HL-60 (cell line): ENCODE measurements at places on chromosomes 16 and 17.

DNA sequence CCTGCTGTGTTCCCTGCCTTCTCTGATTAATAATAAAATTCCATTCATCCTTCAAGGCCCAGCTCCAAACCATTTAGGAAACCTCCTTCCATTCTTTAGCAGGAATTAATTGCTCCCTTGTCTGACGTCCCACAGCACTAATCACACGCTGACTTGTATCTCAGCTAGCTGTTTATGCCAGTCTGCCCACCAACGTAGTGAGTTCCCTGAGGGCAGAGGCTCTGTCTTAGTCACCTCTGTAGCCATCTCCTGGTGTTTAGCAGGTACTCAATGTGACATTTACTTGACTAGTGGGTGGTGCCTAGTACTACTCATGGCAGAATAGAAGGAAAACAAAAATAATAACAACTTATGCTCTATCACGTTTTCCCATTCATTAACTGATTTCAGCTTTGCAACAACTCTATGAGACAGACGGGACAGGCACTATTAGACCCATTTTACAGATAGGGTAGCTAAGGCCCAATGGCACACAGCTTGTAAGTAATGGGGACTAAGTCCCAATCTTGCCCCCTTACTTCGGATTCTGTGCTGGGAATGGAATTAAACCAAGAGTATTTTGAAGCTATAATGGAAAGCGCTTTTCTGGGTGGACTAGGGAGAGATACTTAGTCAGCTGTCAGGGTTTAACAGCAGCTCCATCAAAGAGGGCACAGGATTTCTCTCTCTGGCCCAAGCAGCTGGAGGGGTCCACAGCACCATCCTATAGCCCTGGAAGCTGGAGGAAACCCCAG is 931 bp upstream of the WIPF2 start:
- no peak for DNase-seq

DNA sequence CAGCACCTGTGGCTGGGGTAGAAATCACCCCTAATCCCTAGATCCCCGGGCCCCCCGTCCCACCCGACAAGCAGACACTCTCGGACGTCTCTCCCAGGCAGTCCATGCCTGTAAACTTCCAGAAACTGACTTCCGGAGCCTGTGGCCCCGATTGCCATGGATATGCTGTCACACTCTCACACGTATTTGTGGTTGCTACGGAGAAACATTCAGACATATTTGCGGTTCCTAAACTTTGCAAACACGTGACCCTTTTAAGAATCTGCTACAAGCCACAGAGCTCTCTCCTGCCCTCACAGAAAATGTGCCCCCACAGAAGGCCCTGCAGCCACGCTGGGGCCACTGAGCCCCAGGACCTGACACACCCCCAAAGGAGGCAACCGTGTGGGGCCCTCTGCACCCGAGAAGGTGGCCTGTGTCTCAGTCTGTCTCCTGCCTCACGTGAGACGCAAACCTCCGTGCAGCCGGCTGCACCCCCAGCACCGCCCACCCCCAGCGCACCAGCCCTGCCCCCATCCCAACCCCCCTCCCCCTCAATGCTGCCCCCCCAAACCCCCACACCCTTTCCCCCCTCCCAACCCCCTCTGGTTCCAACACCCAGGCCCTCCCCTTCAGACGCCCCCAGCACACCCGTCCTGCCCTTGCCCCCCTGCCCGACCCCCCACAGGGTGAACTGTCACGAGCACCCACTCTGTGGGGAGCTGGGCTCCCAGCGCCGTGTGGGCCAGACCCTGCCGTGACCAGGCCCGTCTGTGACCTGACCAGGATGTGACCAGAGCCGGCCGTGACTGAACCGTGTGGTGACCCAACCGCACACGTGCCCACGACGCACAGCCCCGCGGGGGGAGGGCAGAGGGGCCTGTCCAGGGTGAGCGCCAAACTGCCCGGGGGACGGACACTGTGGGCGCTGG is 66.3 kb upstream of the METRNL start:
- DNase-seq: no peak

- no peak for DNase-seq
These were observed 48.7 kb upstream of the PLCG2 start for GRCh38 chr16:81730090-81731051.

DNA sequence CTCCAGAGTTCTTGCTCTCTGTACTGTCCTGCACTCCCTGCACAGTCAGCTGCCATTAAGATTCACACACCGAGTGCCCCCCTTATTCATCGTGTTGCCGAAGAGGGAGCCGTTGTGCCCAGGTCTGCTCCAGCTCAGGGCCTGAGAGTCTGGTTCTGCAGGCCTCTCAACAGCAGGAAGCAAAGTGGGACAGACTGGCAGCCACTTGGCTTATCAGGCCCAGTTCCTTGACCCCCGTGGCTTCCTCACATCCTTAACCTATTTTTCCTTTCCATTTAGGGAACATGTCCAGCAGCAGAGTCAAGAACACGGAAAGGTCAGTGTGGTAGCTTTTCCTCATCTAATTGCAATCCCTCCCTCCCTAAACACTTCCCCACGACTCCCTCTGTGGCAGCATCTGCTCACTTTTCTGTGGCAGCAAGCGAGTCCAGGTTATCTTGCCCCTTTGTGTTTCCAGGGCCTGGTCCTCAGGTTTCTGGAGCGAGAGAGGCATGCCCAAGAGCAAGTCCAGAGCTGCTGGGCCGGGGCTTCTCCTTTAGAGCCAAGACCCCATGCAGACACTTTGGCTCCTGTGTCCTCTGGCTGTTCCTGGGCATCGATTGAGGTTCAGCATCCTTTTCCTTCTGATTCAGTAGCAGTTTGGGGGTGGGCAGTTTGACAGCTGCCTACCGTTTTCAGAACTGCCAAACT is 22.1 kb upstream of the ADAM11 start:
- DNase-seq: no peak

GRCh38 chr16:69088684-69089083 is 16.8 kb upstream of the HAS3 start:
- DNase-seq: no peak

- DNase-seq: no peak
These were observed 67.8 kb downstream of the ANKRD11 start for GRCh38 chr16:89422527-89422904.

DNA sequence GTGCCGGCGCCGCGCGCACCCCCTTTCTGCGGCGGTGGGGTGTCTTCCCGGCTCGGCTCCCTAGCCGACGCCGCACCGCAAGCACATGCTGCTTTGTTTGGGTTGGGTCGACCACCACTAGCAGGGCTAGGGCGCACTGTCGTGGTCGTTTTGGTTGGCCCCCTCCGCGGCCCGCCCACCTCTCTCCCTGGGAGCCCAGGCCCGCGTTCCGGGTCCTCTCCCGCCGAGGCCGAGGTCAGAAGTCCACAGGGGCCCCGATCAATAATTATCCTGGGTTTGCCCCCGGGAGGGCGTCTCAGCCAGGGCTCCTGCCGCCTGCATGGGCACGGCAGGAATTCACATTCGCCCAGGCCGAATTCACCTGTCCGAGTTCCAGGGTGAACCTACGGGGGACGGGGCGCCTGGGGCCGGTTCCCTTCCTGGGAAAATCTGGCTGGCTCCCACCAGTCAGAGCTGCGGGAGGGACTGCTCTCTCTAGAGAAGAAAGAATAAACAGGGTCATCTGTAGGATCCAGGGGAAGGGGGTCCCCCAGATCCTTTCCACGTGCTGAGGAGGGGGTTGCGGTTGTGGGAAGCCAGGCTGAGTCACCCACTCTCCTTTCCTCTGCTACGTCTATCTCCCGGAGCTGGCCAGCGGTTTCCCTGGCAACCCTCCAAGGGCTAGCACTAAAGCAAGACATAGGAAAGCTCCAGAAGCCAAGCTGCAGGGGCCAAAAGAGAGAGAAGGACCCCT is 584 bp upstream of the STAT5B start:
- DNase-seq: no peak

DNA sequence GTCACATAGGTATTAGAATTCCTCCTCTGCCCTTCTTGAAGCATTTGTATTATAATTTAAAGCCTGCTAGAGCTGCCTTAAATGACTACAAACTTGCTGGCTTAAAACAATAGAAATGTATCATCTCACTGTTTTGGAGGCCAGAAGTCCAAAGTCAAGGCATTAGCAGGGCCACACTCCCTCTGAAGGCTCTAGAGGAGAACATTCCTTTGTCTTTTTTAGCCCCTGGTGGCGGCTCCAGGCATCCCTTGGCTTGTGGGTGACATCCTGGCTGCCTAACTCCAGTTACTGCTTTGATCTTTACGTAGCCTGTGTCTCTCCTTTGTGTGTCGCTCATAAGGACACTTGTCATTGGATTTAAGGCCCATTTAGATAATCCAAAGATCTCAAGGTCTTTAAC is 186.6 kb upstream of the SALL1 start:
- no peak for DNase-seq

DNA sequence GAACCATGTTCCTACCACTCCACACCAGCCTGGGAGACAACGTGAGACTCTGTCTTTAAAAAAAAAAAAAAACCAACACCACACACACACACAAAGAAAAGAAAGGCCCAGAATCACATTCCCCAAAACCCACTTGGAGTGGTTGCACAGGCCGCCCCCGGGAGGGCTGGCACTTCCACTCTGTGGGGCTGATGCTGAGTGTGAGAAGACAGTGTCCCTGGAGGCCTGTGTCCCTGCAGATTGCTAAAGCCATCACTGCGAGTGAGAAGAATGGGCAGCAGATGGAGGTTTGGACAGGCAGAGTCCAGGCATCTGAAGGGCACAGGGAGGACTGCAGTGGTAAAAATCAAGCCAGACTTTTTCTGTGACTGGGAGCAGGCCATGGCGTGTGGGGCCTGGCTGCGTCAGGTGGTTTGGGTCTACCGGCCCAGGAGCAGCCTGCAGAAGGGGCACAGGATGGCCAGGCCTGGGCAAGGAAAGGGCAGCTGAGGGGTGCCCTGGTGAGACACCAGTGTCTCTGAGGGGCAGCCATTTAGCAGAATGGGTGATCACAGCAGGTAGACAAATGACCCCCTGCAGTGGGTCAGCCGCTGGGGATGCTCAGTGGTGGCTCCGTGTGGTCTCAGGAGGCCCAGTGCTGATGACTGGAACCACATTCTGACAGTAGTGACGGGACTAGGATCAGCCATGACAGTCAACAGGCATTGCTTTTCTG is 13.1 kb downstream of the CTRB2 start:
- no peak for DNase-seq

DNA sequence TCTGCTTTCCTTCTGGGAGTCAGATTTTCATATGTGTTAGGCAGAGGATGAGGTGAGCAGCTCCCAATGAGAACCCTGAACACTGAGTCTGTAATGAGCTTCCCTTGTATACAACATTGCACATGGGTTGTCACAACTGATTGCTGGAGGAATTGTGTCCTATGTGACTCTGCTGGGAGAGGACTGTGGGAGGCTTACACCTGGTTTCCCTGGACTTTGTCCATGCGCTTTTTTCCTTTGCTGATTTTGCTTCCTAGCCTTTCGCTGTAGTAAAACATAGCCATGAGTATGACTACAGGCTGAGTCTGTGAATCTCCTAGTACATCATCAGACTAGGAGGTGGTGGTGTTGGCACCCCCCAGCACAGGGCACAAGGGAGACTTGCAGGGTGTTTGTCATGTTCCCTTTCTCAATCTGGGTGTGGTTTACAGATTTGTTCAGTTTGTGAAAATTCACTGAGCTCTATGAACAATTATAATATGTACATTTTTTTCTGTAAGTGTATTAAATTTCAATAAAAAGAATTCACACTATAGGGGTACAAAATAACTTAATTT is 1.7 kb upstream of the PLK1 start:
- no peak for DNase-seq

DNA sequence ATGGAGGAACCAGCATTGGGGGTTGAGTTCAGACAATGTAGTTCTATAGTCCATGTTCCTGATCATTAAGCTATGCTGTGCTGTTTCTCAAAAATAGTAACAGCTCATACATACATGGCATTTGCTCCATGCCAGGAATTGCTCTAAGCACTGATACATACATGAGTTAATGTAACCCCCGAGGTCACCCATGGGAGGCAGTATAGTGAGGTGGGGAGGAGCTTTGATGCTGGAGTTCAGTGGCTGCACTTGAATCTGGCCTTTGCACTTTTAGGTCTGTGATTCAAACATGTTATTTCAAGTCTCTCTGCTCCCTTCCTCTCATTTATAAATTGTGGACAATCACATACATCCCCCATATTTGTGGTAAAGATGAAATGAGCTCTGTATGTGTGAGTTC is 223.1 kb upstream of the WSB1 start:
- no peak for DNase-seq

- no peak for DNase-seq
These were observed 39.0 kb downstream of the SMURF2 start for GRCh38 chr17:64622931-64623654.

- no peak for DNase-seq
These were observed 2.0 kb upstream of the RASL10B start for GRCh38 chr17:35729405-35729833.

- DNase-seq: no peak
These were observed 62.0 kb downstream of the GAS7 start for GRCh38 chr17:10136258-10136981.

DNA sequence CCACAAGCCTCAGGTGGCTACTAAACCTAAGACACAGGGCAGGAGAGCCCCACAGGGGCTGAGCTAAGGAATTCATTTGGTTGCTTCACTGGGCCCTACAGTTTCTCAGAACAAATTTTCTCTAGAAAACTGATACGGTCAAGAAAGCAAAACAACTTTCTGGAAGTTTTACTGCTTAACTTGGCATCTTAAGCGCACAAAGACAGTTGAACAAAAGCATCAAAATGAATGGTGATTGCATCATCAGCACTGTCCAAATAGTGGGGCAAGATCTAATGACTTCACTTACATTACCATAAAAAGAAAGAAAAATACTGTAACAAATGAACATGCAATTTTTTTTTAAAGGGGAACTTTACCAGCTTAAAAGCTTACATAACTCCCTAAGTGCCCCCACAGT is 47.6 kb downstream of the XPO6 start:
- DNase-seq: peak; percentile 35

DNA sequence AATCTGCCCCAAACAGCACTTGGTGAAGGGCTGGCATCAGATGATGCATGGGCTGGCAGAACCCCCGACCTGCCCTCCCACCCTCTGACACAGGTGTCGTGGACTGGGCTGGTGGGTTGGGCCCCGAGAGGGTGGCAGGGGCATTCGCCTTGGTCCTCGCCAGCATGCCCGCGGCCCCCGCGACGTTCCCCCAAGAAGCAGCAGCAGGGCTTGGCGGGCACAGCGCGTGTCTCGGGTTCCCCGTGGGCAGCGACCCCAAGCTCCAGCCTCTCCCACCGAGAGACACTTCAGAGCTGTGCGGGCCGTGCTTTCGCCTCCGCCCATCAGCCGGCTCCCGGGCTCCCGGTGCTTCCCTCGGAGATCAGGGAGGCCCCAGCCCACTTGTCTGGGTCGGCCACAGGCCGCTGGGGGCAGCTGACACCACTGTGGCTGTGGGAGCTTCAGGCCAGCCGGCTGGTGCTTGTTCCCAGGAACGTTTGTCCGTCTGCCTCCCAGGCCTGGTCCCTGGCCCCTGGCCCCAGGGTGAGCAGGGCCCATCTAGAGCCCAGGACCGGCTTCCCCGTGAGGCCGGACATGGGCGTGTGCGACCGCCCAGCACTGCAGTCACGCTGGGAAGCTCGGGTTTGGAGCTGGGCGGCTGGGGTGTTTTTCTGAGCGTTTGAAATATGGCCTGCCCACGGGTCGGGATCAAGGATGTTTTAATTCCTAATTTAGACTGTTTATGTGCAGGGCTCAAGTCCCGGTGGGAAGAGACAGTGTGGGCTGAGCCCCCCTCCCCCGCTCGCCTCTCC is 16.6 kb downstream of the CACNA1H start:
- no peak for DNase-seq

- DNase-seq: no peak
These were observed 63.3 kb downstream of the HAPSTR1 start for GRCh38 chr16:9154567-9155410.

- DNase-seq: no peak
These were observed 350.9 kb upstream of the TNRC6C start for GRCh38 chr17:77607606-77608005.
